ENCODE measurements at places on chromosomes 11 and 22.

DNA sequence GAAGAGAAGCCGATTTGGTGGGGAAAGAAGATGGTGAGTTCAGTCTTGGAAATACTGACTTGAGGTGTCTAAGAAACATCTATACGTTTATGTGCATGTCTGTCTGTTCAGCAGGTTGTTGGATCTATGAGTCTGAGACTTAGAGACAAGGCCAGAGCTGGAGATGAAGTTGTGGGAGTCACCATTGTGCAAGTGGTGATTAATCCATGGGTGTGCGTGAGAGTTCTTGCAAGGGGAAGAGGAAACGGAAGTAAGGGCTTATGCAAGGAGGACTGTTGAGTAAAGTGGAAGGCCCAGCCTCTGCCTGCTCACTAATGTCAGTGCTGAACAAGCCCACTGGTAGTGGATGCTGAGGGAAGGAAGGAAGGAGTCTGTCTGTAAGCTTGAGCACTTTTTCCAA is 9.7 kb downstream of the TMEM45B start:
- DNase-seq: peak; percentile 89

DNA sequence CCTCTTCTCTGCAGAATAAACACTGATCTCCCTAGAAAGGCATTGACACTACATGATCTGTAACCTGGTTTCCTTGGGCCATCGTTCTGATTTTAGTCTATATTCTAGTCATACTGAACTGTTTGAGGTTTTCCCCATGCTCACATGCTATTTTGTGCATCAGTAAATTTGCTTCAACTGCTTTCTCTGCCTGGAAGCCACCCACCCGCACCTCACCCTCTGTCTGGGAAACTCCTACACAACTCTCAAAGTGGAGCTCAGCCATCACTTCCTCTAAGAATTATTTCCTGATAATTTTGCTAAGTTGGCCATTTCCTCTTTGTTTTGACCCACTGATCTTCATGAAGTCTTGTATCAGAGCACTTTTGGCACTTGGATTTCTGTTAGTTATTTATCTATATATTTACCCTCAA is 36.1 kb downstream of the MMP20 start:
- no peak for DNase-seq

DNA sequence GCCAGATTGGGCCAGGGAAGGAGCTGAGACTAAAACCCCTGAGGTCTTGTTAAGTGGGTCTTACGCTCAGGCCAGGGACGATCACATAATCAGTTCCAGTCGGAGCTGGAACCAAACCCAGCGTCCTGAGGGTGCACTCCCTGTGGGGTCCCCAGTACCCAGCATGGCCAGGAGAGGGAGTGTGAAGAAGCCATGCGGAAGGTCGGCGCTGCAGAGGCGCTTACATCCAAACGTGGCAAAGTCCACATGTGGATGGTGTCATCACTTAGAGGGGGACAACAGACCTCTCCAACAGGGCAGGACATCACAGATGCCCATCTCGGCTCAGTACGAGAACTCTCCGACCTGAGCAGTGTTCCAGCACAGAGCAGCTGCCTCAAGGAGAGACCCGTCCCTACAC is 8.3 kb downstream of the ATP5MGL start:
- no peak for DNase-seq

DNA sequence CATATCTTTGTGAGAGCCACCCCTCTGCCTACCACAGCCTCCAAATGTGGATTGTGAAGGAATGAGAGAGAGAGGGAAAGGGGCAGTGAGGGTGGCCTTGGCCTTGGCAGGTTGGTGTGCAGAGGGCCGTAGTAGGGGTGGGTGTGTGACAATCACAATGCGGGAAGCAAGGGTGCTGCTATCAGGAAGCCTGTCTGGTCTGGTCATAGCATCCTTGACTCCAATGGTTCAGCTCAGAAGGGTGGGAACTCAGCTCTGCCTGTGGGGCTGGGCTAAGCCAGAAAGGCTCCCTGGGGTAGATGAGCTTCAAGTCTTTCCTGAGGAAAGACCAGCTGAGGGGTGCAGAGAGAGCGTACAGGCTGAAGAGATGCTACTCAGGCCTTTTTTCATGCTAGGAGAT is 72.7 kb downstream of the RRM1 start:
- no peak for DNase-seq

- DNase-seq: peak; percentile 56
Observed at GRCh38 chr22:31350410-31350863, 4.3 kb upstream of the PATZ1 start.

DNA sequence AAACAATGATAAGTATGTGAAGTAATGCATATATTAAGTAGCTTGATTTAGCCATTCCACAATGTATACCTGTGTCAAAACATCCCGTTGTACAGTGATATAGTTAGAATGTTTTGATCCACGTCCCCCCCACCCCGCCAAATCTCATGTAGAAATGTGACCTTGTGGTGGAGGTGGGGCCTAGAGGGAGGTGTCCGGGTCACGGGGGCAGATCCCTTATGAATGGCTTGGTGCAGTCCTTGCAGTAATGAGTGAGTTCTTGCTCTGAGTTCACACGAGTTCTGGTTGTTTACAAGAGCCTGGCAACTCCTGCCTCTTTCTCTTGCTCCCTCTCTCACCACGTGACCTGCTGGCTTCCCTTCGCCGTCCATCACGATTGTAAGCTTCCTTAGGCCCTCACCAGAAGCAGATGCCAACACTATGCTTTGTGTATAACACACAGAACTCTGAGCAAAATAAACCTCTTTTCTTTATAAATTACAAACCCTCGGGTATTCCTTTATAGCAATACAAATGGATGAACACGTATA is 41.6 kb downstream of the FANCF start:
- no peak for DNase-seq
